ENCODE measurements at places on chromosomes 2 and 18. TPM values are rescaled to one million over a fixed set of nuclear protein-coding genes. Genes with fewer than 3 reads are reported as not detected.

DNA sequence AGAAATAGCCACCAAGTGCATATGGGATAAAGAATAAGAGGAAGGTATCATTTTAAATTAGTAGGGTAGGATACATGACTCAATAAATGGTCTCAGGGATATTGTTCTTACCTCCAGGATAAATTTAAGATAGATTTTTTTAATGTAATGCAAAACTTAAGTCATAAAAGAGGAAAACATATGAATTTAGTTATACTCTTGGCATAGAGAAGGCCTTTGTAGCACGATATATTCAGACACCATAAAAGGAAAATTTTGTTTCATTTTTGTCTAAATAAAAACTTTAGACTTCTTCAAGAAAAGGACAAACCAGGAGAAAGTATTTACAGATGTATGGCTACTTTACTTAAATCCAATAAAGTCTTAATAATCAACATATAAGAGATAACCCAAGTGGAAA lies 78.5 kb upstream of the CAB39 start:
- no peaks in the 10 kb centered on the region for H3K27me3 ChIP-seq
- H3K4me3 ChIP-seq: no peak overlapping the region

- H3K27me3 ChIP-seq: no peaks in the 10 kb centered on the region
- H3K4me3 ChIP-seq: no peak overlapping the region
- no peaks in the 10 kb centered on the region for H3K36me3 ChIP-seq
- DNase-seq: no peak
These were observed 20.6 kb downstream of the SERPINB10 start for GRCh38 chr18:63928331-63928730.

GRCh38 chr2:29046321-29046720 lies 28.0 kb downstream of the PCARE start:
- no peaks in the 10 kb centered on the region for H3K36me3 ChIP-seq
- no peak overlapping the region for H3K27ac ChIP-seq
- H3K27me3 ChIP-seq: no peaks in the 10 kb centered on the region
- no peak for DNase-seq
- no peak overlapping the region for H3K4me3 ChIP-seq
- no peaks in the 10 kb centered on the region for H3K4me1 ChIP-seq

Gene SLC38A11
- 46.8 TPM for polyA plus RNA-seq

Gene DLX1
- not detected for polyA plus RNA-seq

Gene SERPINB11
- polyA plus RNA-seq: not detected

Gene CMPK2
- polyA plus RNA-seq: 2.8 TPM

All from B cell (primary cell).